ENCODE measurements at places on chromosomes 5 and 9. TPM values are rescaled to one million over a fixed set of nuclear protein-coding genes. Genes with fewer than 3 reads are reported as not detected.

Gene SNCAIP
- 0.75 TPM for total RNA-seq

Gene ARHGEF37
- total RNA-seq: 9.5 TPM

Gene CCL27
- not detected for total RNA-seq

Gene MGAT1
- 138 TPM for total RNA-seq

Gene PCA3
- total RNA-seq: not detected

Gene SOWAHA
- total RNA-seq: not detected

Gene TRIM23
- 26.1 TPM for total RNA-seq

DNA sequence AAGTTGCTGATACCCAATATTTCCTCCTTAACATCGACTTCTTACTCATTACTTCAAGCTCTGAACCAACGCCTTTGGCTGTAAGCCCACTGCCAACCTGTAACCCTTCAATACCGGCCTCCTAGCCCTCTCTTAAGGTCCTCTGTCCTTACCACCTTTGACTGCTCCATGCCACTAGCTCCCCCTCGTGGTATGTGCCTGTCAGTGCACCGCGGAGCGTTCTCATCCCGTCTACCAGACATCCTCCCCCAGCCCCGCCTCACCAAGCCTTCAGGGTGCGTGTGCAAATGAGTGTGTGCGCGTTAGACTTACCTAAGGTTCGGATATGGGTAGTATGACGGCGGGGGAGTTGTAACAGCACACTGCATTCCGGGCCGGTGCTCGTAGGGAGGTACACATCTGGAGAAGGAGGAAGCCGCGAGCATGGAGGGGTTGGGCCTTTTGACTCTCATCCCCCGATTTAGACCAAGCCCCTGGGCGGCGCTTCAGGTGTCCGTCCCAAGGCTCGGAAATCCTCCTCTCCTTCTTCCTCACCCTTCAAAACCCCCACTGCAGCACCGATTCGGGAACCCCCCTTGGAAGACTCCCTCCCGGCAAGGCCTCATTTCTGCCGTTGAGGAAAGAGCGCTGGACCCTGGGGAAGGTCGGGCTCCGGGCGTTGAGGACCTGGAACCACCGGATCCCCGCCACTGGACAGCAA is 2.8 kb upstream of the MYORG start:
- no peak overlapping the region for H3K4me3 ChIP-seq
- no peak overlapping the region for H3K27ac ChIP-seq
- no peaks in the 10 kb centered on the region for H3K27me3 ChIP-seq
- peaks cover 28% of the 10 kb centered on the region for H3K4me1 ChIP-seq

DNA sequence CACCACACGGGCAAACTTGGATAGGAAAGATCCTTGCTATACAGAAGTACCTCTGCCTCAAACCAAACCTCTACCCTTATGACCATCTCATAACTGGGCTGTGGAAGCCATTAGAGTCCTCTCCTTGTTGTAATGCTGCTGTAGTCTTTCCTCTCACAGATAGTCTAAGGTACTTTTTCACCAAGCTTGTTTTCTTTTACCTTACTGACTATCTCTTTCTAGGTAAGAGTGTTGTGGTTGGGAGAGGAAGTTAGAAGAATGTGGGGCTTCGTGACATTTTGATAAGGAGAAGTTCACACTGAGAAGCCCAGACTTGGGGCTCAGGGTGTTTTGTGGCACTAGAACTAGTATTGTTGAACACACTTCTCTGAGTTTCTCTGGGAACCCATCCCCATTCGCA is 8.9 kb downstream of the CFAP95 start:
- no peak overlapping the region for H3K4me3 ChIP-seq
- no peaks in the 10 kb centered on the region for H3K36me3 ChIP-seq
- H3K27me3 ChIP-seq: no peaks in the 10 kb centered on the region
- no peak overlapping the region for H3K27ac ChIP-seq
- DNase-seq: no peak
- H3K4me1 ChIP-seq: no peaks in the 10 kb centered on the region

- H3K27ac ChIP-seq: no peak overlapping the region
- H3K27me3 ChIP-seq: no peaks in the 10 kb centered on the region
- H3K4me1 ChIP-seq: no peaks in the 10 kb centered on the region
- no peak for DNase-seq
- no peaks in the 10 kb centered on the region for H3K36me3 ChIP-seq
- no peak overlapping the region for H3K4me3 ChIP-seq
These were observed 113.1 kb upstream of the NIPBL start for GRCh38 chr5:36763454-36763853.

DNA sequence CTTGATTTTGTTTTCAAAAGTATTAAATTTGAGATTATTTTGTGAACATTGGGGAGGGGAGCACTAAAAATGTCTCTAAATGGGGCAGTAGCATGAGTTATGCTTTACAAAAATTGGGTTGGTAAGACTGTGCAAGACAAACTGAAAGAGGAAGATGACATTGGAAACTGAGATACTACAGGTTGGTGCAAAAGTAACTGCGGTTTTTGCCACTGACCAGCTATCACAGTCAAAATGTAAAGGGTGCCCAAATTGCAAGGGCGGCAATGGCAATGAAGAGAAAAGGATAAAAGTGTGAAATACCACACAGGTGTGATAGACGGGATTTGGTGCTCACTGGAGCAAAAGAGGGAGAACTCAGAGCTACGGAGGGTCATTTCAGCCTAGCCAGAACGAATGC is 124.0 kb downstream of the FANCC start:
- no peak for DNase-seq
- no peaks in the 10 kb centered on the region for H3K36me3 ChIP-seq
- no peak overlapping the region for H3K27ac ChIP-seq
- no peak overlapping the region for H3K4me3 ChIP-seq

DNA sequence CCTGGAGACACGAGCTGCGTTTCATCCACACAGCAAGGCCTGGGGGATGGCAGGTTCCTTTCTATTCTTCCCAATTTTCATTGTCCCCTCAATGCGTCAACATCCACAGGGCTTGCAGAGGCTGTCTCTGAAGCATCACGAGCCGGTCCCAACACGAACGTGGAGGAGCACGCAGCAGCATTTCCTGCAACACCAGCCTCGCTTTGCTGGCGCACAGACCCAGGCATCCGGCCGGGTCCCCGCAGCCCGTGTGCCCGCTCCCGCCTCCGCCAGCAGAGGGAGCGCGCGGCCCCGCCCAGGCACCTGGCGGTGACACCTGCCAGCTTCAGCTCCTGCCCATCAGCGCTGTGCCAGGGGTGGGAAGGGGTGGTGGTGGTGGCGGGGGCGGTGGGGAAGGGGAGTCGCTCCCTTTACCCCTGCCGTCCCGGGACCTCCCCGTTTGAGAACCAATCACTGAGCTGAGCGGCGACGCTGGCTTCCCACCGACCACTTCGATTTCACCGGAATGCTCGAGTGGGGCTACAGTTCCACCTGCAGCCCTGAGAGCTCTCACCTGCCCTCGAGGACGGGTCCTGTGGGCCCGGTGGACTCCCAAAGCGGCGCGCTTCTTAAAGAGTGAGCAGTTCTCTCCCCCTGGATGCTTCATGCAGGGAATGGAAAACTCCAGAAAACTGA is 464.5 kb downstream of the ICE1 start:
- no peaks in the 10 kb centered on the region for H3K27me3 ChIP-seq
- no peak overlapping the region for H3K27ac ChIP-seq
- H3K4me3 ChIP-seq: no peak overlapping the region
- H3K4me1 ChIP-seq: no peaks in the 10 kb centered on the region
- H3K36me3 ChIP-seq: no peaks in the 10 kb centered on the region

DNA sequence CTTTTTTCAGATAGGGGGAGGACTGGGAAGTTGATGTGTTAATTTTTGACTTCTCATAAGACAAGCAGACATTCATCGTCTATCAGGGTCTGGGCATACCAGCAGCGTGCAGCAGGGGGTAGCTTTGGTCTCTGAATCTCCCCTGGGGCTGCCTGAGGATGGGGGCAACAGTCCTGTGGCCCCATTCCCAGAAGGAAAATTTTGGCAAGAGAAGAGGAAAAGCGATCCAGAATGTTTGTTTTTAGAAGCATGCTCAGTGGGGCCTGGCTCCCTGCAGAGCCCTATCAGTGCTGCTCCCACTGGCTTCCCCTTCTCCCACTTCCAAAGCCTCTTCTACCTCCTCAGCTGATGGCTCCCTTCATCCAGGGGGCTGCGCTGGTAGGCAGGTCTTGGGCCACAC is 194.8 kb upstream of the IL12B start:
- H3K4me1 ChIP-seq: no peaks in the 10 kb centered on the region
- H3K27ac ChIP-seq: no peak overlapping the region
- H3K27me3 ChIP-seq: no peaks in the 10 kb centered on the region
- H3K36me3 ChIP-seq: no peaks in the 10 kb centered on the region
- no peak for DNase-seq
- no peak overlapping the region for H3K4me3 ChIP-seq

DNA sequence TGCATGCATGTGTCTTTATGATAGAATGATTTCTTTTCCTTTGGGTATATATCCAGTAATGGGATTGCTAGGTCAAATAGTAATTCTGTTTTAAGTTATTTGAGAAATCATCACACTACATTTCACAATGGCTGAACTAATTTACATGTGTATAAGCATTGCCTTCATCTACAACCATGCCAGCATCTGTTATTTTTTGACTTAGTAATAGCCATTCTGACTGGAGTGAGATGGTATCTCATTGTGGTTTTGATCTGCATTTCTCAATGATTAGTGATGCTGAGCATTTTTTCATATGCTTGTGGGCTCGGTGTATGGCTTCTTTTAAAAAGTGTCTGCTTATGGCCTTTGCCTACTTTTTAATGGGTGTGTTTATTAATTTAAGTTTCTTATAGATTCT is 102.3 kb upstream of the CCDC112 start:
- H3K36me3 ChIP-seq: no peaks in the 10 kb centered on the region
- no peak overlapping the region for H3K27ac ChIP-seq
- H3K4me3 ChIP-seq: no peak overlapping the region
- DNase-seq: no peak
- no peaks in the 10 kb centered on the region for H3K27me3 ChIP-seq

DNA sequence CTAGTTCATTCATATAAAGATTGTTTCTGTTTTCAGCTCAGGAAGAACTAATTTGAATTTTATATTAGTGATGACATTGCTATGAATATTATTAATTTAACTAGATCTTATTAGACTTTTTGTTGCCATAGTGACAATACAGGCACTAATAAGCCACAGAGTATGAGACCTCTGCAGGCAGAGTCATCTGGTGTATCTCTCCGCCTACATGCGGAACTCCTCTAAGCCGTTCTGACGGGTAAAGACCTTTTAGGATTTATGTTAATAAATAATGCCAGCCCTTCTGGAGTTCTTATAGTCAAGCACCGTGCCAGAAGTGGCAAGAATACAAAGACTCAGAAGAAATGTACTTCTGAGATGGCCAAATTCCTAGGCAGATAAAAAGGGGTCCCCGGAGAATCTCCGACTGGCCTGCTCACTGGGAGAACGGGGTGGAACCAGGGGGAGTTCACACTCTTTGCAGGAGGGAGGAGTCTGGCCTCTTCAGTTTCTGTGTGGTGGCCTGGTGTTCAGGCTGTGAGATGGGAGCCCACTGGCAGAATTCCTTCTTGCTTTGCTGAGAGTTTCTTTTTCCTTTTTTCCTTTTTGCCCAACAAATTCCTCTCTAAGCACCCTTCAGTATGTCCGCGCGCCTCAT is 85.1 kb upstream of the IL12B start:
- no peaks in the 10 kb centered on the region for H3K27me3 ChIP-seq
- H3K27ac ChIP-seq: no peak overlapping the region

DNA sequence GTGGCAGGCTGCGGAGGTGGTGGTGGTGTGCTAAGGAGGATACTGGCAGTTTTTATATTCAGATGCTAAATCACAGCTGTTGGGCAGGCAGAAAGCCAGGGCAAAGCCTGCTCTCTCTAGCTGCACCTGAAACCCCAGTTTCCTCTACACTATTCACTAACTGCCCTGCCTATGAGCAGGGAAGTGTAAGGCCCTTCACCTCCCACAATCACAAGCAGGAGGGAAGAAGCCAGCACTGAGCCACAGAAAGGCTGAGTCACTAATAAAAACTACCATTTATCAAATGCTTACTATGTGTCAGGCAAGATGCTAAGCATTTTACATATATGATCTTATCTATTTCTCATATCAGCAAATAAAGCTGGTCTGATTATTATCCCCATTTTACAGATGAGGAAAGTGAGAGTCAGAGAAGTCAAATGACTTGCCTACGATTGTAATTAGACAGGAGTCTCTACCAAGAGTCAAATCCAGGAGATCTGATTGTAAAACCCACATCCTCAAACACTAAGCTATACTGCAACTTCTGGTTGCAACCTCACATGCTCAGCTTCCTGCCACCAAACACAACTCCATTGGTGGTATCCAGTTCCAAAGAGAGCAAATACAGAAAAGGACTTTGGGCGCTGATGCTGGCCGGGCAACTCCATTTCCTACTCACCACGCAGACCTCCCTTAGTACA is 17.7 kb upstream of the IL6ST start:
- no peaks in the 10 kb centered on the region for H3K36me3 ChIP-seq

- peak overlapping the region; percentile 68 for H3K4me3 ChIP-seq
- H3K4me1 ChIP-seq: peaks cover 42% of the 10 kb centered on the region
- H3K27ac ChIP-seq: peak overlapping the region; percentile 100
- H3K27me3 ChIP-seq: no peaks in the 10 kb centered on the region
- H3K36me3 ChIP-seq: no peaks in the 10 kb centered on the region
These were observed 550 bp upstream of the CKMT2 start for GRCh38 chr5:81232464-81233079.

- no peak overlapping the region for H3K27ac ChIP-seq
- no peaks in the 10 kb centered on the region for H3K27me3 ChIP-seq
- H3K36me3 ChIP-seq: no peaks in the 10 kb centered on the region
- no peak overlapping the region for H3K4me3 ChIP-seq
These were observed 483.6 kb downstream of the GADD45G start for GRCh38 chr9:90088434-90088833.

DNA sequence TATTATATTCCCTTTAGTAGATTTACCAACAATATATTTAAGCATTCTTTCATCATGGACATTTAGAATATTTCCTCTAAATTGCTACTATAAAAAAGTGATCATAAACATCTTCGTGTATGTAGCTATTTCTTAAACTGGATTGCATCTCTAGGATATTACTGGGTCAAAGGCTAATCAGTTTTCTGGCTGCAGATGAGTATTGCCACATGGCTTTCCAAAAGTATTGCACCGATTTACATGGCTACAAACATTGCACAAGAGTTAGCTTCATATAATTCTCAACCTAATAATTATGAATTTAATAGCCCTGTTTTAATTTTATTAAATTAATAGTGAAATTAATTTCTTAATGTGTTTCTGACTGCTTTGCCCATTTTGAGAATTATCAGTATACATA is 183.4 kb downstream of the DMRT2 start:
- H3K27me3 ChIP-seq: no peaks in the 10 kb centered on the region
- no peak overlapping the region for H3K4me3 ChIP-seq
- H3K36me3 ChIP-seq: no peaks in the 10 kb centered on the region

DNA sequence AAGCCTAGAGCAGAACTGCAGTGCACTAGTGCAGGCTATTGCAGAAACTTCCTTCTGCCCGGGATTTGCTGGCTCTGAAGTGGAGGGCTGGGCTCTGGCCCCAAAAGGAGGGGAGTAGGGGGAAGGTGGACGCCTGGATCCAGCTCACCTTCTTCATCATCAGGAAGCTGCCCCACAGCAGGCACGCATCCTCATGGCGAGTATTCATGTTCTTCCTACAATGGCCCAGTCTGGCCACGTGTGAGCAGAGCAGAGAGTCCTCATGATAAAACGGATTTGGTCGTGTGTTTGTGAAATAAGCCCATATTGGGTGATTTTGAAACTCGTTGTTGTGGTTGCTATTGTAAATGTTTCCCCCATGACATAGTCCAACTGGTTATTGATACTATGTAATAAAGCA is 8.2 kb upstream of the GLIPR2 start:
- DNase-seq: no peak
- H3K4me1 ChIP-seq: no peaks in the 10 kb centered on the region
- no peaks in the 10 kb centered on the region for H3K36me3 ChIP-seq
- H3K27me3 ChIP-seq: no peaks in the 10 kb centered on the region

- H3K27me3 ChIP-seq: no peaks in the 10 kb centered on the region
- DNase-seq: no peak
- no peak overlapping the region for H3K27ac ChIP-seq
- H3K4me3 ChIP-seq: no peak overlapping the region
- H3K36me3 ChIP-seq: no peaks in the 10 kb centered on the region
These were observed 99.9 kb downstream of the PRR16 start for GRCh38 chr5:120564013-120564412.

Measured in gastrocnemius medialis (tissue), 4 donors.